Renal cortical epithelial cell (primary cell): ENCODE measurements at places on chromosomes 11 and 22. TPM values are rescaled to one million over a fixed set of nuclear protein-coding genes. Genes with fewer than 3 reads are reported as not detected.
A peak's percentile ranks its signal among the peaks of the same experiment; 100 is the strongest.

Gene FGF3
- total RNA-seq, result not detected in 2 replicates

Gene MRGPRE
- total RNA-seq, result not detected in 2 replicates

Gene ATP6V1E1
- 219 and 241 TPM in 2 replicates for total RNA-seq

Gene MGAT3
- total RNA-seq, result 0.40 TPM in 1 of 2 replicates, not detected in the other

Gene MIOX
- total RNA-seq, result 0.10 and 1.7 TPM in 2 replicates

Gene PTPRCAP
- 0.17 and 0.85 TPM in 2 replicates for total RNA-seq

Gene NNMT
- 1,571 and 2,593 TPM in 2 replicates for total RNA-seq

Gene NLRP10
- total RNA-seq, result 0.40 and 0.69 TPM in 2 replicates

Gene PCF11
- 15.1 and 48.0 TPM in 2 replicates for total RNA-seq

Gene TEF
- total RNA-seq, result 2.3 and 7.6 TPM in 2 replicates

Gene FKBP2
- total RNA-seq, result 57.5 and 64.3 TPM in 2 replicates

Gene TOMM22
- total RNA-seq, result 34.1 and 109 TPM in 2 replicates

Gene MMP13
- total RNA-seq, result not detected in 2 replicates

DNA sequence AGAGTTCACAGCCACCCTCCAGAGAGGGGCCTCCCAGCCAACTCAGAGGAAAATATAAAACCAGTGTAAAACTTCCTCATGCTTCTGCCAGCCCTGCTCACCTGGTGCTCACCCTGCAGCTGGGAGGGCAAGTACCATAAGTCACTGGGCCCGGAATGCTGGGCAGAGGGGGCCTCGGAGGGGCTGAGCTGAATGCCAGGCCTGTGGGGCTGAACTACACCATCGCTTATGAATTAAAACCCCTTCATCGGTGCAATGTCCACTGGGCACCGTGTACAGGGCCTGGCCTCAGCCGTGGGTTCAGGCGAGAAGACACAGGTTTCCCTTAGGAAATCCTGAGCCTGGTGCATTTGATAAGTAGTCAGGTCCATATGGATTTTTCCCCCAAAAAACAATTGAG, 828.6 kb downstream of the TBC1D22A start:
- DNase-seq, result no peak

- no peak for DNase-seq
Measured at GRCh38 chr11:64803846-64804345, 882 bp upstream of the MAP4K2 start.

DNA sequence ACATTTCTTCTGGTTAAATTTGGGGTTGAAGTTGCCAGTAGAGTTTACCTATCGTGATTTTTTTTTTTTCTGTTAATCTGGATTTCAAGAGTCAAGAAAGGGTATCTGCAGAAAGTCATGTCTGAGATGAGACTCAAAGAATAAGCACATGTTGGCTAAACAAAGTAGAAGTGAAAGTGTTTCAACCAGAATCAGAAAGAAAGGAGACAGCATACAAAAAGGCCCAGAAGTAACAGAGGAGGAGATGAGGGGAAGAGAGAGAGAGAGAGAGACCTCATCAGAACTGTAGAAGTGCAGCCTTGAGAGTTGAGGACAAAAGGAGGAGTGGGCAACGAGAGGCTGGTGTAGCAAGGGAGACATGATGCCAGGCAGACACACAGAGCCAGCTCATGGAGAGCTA, 54.9 kb downstream of the SVIP start:
- no peak for DNase-seq

- DNase-seq, result peak; percentile 72
Measured at GRCh38 chr11:19951558-19952115, 208.6 kb downstream of the DBX1 start.

- DNase-seq, result no peak
Measured at GRCh38 chr11:9625728-9626127, 38.1 kb upstream of the SWAP70 start.

DNA sequence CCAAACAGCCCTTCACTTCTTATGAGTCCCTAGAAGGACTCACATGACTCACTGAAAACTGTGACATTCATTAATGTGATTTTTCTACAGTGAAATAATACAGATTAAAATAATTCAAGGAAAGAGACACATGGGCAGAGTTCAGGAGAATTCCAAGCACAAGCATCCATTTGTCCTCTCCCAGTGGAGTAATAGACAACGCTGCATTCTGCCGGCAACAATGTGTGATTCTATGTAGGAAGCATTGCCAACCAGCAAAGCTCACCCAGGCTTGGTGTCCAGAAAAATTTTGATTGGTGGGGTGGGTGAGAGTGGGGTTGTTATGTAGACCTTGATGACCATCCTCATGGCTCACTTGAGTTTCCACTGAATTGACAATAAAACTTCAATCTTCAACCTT, 123.9 kb downstream of the VPREB1 start:
- no peak for DNase-seq

- DNase-seq, result peak; percentile 23
Measured at GRCh38 chr11:80621871-80622270, 1181.0 kb upstream of the TENM4 start.

- peak; percentile 33 for DNase-seq
Measured at GRCh38 chr11:93225662-93226061, 27.9 kb upstream of the SLC36A4 start.

- DNase-seq, result no peak
Measured at GRCh38 chr11:76683161-76684095, 12.9 kb upstream of the LRRC32 start.

DNA sequence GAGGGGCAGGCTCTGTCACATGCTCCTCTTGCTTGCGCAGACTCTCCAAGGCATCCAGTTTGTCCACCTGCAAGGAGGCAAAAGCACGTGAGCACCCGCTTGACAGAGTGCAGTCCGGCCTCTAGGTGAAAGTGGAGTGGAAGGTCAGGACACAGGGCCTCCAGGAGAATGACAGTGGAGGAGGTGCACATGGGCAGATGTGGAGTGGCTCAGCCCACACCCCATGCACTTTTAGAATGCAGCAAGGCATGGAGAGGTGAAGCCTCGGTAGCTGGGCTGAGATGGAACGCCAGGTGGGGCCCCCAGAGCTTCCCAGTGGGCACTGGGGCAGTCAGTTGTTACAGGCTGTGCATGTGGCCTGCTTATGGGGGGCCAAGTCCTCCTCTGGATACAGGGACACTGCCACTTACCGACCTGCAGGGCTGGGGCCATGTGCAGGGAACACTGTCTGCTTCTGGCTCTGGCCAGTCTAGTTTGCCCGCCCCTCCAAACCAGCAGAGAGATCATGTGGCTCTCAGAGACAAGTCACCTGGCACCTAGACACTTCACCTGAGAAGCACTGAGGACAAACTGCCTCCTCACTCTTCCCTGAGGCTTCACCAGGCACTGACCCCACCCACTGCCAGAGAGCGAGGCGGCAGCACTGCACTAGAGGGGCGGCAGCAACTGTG, 2.3 kb upstream of the SLC25A1 start:
- no peak for DNase-seq

GRCh38 chr22:24107661-24108060, 73.6 kb upstream of the SUSD2 start:
- DNase-seq, result no peak

DNA sequence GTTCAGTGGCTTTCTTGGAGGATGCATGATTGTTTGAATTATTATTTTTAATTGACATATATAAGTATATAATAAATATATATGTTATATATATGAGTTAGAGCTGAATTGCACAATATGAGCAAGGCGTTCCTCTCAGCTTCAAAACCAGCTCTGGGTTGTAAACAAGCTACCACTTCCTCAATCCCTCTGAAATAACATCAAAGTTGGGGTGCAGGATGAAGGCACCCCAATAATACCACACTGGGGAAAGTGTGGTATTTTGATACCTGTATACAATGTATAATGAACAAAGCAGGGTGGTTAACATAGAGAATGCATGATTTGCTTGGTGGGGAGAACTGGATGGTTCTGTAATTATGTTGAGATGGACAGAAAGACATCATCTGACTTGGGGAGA, 1.7 kb upstream of the SORL1 start:
- no peak for DNase-seq

DNA sequence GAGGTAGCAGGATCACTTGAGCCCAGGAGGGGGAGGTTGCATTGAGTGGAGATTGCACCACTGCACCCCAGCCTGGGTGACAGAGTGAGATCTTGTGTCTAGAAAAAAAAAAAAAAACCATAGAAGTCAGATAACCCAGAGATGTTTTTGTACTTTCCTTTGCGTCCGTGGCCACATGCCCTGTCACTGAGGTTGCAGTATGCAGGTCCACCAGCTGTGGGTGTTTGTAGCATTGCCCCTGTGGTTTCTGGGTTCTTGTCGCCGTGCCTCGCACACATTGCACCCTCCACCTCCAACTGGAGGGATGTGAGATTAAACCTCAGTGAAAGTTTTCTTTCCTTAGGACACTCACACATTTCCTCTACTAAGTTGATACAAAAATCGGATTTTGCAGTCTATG, 70.3 kb downstream of the TNRC6B start:
- no peak for DNase-seq

DNA sequence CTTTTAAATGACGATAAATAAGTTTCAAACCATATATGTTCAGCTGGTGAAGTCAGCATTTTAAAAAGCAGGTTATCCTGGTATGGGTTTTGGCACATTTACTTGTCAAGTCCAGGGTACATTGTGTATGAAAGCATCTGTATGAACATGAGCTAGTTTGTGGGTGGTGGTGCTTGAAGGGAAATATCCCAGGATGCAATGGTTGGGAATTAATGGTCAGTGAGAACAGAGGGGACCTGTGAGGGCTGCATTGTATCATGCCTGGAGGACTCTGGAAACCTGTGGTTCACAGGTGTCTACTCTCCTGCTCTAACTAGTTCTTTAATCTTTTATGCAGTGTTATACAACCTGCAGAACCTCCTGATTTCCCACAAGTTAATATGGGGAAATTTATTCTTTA, 5.8 kb downstream of the DEPDC7 start:
- no peak for DNase-seq

DNA sequence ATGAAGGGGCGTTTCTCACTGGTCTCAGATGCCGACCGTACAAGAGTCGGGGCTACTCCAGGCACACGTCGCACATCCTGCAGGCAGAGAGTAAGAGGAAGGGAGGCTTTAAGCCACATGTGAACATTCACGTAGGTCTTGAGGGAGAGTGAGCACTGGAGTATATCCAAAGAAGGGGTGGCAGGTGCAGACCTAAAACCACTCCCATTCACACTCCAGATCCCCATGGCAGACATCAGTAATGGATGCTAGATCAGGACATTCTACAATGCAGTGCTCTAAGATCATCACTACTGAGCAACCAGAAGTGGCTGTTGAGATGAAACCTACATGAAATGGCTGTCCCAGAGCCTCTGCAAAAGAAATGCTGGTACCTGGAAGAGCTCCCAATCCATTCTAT, 39.0 kb downstream of the WT1 start:
- no peak for DNase-seq

- no peak for DNase-seq
Measured at GRCh38 chr11:83557653-83558052, 271.5 kb upstream of the CCDC90B start.

GRCh38 chr11:48098024-48098423, 117.7 kb downstream of the PTPRJ start:
- DNase-seq, result no peak

DNA sequence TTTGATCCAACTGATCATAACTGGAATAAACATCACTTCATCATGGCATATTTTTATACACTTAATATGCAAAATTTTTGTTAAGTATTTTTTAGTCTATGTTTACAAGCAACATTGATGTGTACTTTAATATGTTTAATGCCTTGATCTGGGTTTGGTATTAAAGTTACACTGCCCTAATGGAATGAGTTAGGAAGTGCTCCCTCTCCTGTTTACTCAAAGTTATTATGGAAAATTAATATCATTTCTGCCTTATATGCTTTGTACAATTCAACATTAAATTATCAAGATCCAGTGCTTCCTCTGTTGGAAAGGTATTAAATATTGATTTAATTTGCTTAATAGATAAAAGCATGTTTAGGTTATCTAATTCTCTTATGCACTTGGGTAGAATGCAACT, 927.3 kb upstream of the RAG2 start:
- no peak for DNase-seq

- DNase-seq, result no peak
Measured at GRCh38 chr11:1456176-1456575, 30.4 kb downstream of the MOB2 start.

DNA sequence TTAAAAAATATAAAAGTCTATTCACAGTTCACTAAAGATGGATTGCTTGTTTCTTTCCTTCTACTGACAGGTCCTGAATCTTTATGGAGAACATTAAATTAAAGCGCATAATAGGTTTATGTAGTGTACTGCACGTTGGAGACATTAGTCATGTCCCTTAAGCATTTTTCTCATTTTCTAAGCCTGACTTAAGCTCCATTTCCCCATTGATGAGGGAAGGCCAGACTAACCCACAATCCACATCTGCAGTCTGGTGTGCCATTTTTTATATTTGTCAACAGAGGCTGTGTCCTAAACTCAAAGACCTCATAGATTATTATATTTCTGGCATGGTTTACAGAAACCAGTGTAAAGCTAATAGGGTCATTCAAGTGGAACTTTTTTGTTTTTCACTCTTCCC, 39.9 kb downstream of the CADM1 start:
- peak; percentile 69 for DNase-seq

DNA sequence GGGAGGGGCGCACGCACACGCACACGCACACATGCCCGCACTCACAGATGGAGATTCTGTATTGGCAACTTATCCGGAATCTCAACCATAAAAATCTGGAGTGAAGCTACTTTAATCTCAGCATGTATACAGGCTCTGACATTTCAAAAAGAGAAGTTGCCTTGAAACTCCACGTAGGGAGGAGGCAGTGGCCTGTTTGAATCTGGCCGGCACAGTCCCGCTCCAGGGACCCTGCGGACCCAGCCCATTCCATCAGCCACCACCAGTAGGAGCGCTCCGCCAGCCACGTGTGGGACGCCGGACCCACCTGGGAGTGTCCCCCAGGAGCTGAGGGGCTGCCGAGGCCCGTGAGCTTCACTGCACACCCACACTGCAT, 1.9 kb upstream of the SYT8 start:
- no peak for DNase-seq

DNA sequence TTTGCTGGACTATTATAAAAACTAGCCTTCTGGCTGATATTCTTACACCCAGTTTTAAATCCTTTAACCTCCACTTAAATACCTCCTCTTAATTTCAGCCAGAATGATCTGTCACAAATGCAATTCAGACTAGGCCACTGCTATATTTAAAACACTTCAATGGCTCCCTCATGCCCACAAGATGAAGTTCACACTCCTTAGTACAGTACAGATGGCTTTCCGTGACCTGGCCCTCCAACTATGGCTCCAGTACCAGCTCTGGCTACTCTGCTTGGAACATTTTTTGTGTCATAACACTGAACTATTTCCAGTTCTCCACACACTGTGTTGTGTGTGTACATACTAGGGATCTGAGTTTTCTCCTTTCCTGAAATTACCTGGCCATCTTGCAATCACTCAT, 353.4 kb downstream of the SOX6 start:
- no peak for DNase-seq

- no peak for DNase-seq
Measured at GRCh38 chr11:69620683-69621290, 20.2 kb upstream of the CCND1 start.
